GM12878 (cell line): ENCODE measurements at places on chromosomes 4 and X.

DNA sequence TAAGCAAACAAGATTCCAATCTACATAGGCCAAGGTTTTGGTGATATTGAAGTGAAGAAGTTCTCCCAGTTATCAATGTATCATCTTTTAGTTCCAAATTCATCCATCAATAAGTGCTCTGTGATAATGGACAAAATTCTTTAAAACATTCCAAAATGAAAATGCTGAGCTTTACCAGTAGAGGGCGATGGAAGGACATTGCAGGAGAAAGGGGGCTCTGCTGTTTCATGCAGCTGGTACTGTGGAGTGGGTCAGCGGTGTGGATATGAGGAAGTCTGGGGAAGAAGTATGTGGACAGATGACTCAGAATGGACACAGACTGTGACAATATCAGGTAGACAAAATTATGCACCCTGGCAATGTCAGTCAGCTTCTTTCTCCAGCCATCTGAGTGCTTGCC is 46.6 kb upstream of the HS6ST2 start:
- no peak for DNase-seq

DNA sequence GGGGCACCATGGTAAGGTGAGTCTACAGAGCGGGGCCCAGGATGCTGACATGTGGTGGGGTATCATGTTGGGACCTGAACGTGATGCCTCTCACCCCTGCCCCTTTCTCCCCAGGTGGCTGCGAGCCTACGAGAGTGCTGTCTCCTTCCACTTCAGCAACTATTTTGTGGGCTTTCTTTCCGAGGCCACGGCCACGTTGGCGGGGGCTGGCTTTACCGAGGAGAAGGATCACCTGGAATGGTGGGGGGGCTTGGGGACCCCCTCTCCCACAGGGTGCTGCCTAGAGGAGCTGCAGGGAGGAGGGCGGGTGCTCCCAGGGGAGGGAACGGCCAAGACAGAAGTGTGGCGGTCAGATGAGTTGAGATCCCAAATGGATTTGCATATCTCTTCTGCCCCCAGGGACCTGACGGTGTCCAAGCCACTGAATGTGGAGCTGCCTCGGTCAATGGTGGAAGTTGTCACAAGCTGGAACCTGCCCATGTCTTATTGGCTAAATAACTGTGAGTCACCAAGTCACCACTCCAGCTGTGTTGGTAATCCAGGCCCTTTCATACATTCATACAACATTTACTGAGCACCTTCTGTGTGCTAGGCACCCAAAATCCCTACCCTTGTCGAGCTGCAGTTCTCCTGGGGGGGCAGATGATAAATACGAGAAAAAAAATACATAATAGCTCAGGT is 5.5 kb downstream of the PORCN start:
- DNase-seq: no peak

GRCh38 chr4:153750197-153750817 is 9.5 kb downstream of the RNF175 start:
- DNase-seq: peak; percentile 31

DNA sequence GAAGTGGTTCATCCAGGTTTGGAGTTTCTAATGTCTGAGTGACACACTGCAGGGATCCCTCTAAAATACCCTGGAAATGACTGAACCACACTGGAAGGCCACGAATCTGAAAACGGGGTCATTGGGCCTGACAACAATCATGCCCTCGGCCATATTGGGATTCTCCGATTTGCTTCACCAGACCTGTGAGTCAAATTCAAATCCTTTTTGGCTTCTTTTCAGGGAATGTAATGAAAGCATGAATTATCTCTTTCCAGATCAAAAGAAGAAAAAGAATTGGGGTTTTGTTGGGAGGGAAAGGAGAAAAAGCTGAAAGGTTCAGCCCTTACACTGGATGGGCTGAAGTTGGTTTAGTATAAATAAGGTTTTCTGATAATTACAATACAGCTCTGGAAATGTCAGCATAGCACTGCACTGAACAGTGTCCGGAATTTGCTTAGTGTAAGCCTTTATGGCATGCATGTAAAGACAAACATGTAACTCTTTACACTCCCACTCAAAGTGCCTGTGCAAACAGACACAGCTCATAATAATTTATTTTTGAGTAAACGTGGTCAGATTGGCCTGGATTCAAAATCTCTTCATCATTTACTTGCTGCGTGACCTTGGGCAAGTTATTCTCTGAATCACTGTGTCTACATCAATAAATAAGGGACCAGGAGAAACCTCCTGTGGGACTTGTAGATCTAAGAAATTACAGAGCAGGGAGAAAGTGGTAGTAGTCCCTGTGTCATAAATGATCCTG is 21.4 kb downstream of the CT47C1 start:
- DNase-seq: no peak

GRCh38 chr4:8303485-8304281 is 34.1 kb downstream of the HTRA3 start:
- DNase-seq: no peak

DNA sequence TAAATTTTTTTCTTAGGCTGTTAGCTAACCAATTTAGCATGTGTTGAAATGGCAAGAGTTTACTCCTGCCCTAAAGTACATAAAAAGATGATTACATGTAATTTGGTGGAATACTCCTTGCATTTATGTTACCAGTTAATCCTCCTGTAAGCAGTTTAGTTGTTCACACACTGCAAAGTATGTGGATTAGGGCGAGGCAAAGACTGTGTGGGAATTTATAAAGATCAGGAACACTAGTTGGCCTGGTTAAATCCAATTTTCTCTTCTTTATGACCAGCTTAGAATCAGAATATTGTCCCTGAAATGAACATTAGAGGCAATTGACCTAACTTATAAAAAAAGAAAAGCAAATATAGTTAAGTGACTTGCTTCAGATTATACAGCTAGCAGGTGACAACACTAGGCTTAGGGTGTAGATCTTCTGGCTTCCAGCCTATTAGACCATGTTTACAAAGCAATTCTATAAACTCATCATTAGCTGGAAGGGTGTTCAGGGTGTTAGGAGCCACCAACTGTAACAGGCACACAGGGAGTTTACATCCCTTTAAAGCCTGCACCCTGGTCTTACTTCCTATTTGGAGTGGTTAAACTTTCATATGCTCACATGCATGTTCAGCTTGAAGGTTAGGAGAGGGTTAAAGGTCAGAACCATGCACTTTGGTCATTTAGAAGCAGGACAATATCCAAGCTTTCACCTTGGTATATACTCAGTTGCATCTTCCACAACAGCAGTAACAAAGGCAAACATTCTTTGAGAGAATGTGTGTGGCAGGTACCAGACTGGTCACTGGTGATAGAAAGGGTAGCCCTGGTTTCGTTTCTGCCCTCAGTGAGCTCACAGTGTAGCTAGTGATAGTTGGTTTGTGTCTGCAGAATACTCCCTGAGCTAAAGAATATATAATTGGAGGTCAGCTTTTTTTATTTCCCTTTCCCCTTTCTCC is 72.6 kb downstream of the GC start:
- no peak for DNase-seq

DNA sequence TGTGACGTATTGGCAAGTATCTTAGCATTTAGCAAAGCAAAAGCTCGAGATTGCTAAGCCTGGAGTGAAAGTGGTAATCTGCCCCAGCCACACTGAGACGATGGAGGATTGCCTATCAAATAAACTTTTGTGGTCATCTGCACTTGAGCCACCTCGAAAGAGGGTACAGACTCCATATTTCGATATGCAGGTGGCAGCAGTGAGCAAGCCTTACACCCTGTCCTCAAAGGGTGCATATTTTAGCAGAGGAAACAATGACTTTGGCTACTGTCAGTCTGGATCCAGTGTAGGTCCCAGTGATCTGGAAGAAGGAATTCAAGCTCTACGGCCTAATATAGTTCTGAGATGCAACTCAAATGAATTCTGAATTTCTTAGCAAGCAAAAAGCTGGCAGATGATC is 153.9 kb downstream of the ATG4A start:
- DNase-seq: no peak

GRCh38 chrX:55663584-55663983 is 40.4 kb downstream of the FOXR2 start:
- DNase-seq: no peak

GRCh38 chr4:160846121-160846520 is 1317.7 kb downstream of the FSTL5 start:
- DNase-seq: no peak

DNA sequence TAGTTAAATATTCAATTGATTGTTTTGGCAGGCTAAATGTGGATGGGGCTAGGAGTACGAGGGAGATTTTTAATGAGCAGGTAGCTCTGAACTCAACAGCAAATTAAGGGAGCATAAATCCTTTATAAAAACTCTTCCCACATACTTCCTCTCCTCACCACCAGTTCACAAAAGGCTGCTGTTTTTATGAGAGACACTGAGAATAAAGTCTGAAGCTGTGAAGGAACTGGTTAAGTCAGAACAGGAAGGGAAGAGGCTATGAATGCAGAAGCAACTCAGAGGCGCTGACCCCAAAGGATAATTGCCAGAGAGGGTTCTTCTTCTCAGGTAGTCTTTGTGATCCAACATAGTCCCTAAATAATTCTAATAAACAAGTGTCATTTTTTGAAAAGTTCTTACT is 406.1 kb downstream of the GPM6A start:
- DNase-seq: no peak
